NCI-H1105 (cell line): ENCODE measurements at places on chromosomes 6 and 20.

DNA sequence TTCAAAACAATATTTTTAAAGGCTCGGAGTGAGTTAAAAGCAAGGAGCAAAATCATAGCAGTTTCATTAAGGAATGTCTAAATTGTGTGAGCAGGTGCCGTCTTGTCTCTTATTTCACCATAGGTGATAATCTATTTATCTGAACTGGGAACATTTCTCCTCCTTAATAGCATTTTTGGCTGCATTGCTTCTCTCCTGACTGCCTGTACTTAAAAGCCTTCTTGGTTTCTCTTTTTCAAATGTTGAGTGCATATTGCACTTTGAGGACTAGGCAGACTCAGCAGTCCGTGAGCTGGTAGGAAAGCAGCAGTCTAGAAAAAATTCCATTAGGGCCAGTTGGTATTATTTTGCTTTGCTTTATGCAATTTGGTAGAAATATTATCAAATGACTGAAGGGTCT is 645.9 kb downstream of the GRIK2 start:
- DNase-seq = no peak

DNA sequence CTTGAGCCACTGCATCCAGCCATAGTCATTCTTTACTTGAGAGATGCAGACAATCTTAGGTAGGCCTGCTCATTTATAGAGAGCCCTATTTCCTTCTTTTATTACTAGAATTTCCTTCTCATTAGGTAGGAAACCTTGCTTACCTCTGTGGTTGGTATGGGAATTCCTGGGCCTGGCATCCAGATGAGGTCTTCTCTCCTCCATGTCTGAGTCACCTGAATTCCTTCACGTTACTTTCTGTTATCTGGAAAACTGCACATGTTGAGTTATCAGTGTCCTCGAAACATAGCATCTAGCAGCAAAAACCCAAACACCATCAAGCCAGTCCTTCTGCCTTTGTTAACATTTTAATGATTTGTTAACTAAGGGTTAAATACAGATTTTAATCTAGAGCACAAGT is 2.2 kb downstream of the ZNFX1 start:
- no peak for DNase-seq

DNA sequence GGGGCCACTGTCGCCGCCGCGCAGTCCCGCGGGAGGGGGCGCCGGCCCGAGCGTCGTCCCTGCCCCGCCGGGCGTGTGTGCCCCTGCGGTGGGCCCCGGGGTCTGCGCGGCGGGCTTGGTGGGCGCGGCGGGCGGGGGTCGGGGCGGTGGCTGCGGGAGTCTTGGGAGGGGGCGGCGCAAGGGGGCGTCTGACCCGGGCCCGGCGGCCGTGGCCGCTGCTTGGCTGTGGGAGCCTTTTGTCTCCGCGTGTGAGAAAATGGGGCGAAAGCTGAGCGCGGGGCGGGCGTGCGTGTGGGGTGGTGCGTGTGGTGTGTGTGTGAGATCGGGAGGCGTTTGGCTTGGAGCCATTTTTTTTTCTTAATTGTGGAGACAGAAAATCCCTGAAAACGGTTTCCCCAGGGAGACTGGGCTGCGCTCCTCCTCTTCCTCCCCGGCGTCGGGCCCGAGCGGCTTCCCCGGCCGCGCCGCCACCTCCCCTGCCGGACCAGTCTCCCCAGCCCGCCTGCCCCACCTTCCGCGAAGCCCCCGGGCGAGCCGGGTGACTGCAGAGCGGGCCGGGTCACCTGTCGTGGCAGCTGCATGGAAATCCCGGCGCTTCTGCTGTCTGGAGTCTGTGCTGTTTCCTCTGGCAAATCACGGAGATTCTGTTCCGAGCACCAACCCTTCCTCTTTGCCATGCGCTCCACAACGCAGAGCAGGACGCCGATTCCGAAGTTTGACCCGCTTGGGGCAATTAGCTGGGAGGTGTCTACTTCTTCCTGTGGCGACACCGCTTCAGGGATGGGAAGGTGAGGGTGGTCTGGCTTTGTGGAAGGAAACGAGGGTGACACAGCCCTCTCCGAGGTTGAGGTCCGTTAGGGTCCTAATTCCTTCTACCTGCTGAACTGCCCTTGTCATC is 64.4 kb downstream of the GTF2H5 start:
- DNase-seq = peak; percentile 85

DNA sequence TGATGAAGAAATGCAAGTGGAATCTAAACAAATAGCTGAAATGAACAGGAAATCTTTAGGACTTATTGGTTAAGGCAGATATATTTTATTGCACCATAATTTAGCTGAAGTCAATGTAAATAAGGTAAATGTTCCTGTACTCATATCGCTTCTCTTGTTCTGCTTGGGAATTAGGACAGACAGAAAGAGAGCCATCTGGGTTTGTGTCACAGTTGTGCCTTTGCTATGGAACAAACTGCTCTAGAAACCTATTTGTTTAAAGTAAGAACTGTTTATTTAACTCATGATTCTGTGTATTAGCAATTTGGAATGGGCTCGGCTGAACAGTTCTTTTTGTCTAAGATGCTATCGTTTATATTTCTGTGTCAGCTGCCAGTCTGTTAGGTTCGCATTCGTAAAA is 143.8 kb upstream of the KHDRBS2 start:
- no peak for DNase-seq

GRCh38 chr6:89637960-89638319 is 607 bp downstream of the LYRM2 start:
- DNase-seq = no peak

- DNase-seq = no peak
These were observed 212.7 kb downstream of the TMEM242 start for GRCh38 chr6:157110607-157111006.

GRCh38 chr20:24745617-24746350 is 203.3 kb upstream of the CST7 start:
- DNase-seq = no peak

GRCh38 chr20:45817376-45818194 is 5.1 kb downstream of the UBE2C start:
- DNase-seq = no peak

GRCh38 chr6:127435626-127436220 is 23.5 kb downstream of the KIAA0408 start:
- no peak for DNase-seq
